ENCODE measurements at places on chromosomes 3 and 15. TPM values are rescaled to one million over a fixed set of nuclear protein-coding genes. Genes with fewer than 3 reads are reported as not detected.

DNA sequence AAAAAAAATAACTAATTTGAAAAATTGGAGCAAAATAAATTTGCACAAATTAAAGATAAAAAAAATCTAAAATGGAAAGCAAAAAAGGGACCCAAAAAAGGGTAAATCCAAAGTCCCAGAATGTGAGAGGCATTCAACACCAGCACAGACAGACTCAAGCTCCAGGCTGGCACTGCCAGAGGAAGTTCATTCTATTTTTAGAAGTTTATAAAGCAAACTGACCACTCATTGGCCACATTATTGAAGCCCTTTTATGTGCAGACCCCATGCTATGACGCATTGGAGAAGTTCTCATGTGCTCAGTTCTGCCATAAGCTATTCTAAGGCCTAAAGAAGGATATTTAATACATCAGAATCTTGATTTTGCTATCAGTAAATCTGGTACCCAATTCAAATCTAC lies 17.6 kb upstream of the BOC start:
- DNase-seq: no peak

Gene PLOD2
- 90.6 TPM for polyA plus RNA-seq

DNA sequence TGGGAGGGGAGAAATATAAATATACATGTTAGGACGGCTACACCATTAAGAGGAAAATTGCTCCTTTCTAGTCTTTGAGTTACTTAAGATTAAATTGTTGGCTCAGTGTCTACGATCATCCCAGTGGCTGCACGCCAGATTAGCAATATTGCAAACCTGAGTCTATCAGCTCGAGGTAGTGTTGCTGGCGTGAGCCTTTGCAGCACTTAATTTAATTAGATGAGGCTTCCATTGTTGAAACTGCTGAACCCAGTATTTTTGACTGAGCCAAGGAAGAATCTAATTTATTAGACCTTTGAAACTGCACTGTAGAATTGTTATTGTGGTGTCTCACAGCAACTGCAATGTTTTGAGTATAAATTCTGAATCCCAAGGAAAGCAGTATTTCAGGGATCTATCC lies 782.4 kb upstream of the ROBO1 start:
- DNase-seq: no peak

Gene CATSPER2
- polyA plus RNA-seq: 7.7 TPM

- DNase-seq: no peak
These were observed 164.0 kb upstream of the HES1 start for GRCh38 chr3:193971966-193972365.

Gene TUSC7
- not detected for polyA plus RNA-seq

- no peak for DNase-seq
These were observed 3.8 kb downstream of the PKM start for GRCh38 chr15:72227192-72227586.

- DNase-seq: no peak
These were observed 567.8 kb downstream of the ROBO1 start for GRCh38 chr3:79199966-79200365.
